MCF 10A (cell line): ENCODE measurements at places on chromosomes 12 and 14. TPM values are rescaled to one million over a fixed set of nuclear protein-coding genes. Genes with fewer than 3 reads are reported as not detected.

The TMEM260 gene
- total RNA-seq, result 19.8 and 20.8 TPM in 2 replicates

DNA sequence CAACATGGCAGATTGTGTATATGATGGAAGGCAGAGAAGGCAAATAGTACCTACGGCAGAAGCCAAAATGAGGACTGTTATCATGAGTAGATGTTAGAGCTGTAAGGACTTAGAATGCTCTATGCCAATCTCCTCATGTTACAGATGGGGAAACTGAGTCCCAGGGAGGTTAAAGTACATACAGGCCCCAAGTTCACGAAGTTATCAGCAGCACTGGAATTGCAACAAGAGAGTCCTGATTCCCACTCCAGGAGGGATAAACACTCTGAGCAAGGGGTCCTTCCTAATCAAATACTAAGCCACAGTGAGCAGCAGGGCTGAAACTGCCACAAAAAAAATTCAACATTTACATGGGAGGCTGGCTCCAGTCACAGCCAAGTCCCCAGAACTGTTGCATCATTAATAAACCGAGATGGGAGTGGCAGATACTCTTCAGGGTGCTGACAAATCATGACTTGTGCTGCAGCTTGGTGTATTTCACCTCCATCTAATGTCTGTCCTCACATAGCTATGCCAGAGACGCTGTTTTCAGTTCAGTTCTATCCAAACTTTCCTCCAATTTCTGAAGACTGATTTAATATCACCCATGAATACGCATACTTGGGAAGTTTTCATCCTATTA, 24.2 kb downstream of the NUAK1 start:
- DNase-seq, result peak; percentile 44

- DNase-seq, result no peak
These were observed 4.4 kb downstream of the RAN start for GRCh38 chr12:130876297-130876696.

- no peak for DNase-seq
These were observed 25.6 kb downstream of the CRADD start for GRCh38 chr12:93702707-93703315.

DNA sequence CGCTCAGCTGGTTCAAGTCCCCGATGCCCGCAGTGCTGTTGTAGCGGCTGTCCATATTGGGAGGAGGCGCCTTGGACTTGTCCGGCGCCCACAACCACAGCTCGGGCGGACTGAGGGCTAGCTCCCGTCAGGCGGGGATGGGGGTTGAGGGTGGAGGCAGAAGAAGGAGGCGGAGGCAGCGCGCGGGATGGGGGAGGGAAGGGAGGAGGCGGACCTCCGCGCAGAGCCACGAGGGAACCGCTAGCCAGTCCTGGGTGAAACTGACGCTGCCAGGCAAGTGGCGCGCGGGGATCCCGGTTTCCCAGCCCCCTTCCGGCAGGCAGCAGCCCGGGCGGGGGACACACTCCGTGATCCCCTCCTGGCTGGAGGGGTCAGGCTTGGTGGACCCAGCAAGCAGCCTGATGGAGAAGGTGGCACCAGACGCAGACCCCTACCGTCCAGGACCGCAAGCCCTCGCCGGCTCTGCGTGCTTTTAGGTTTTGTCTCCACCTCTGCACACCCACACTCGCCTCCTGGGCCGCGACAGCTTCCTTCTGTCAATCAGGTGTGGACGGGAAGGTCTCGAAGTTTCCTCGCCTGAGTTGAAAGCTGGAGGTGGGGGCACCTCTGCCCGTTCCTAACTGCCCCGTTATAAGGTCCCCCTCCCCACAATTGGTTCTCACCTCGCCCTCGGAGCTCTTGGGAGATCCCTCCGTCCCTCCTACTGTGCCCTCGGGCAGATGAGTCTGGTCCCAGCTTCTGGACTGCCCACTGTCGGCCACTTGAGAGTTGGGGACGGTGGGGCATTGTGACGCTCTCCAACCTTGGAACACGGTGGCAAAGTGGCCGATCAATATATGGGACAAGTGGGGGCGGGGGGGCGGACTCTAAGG, at the start of gene CPNE8:
CPNE8 (minus strand) TSS at position 112 of the 872 bp plus-strand sequence; CDS start at position 55, 57 bp downstream.
- peak; percentile 84 for DNase-seq

DNA sequence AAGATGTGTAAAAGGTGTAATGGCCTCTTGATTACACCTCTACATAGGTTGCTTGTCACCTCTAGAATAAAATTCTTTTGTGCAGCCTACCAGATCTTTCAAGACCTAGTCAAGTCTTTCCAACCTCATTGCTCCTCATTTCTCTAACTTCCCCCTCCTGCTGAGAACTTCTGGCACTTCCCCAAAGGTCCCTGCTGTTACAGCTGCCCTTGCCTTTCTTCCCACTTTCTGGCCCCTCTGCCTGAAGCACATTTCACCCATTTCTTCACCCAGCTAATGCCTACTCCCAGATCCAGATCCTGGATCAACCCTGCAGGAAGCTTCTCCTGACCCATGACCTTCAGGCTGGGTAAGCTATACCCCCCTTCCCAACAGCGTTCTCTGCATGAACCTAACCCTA, 1.5 kb downstream of the TSHR start:
- no peak for DNase-seq
